ENCODE measurements at places on chromosomes 16 and 17. TPM values are rescaled to one million over a fixed set of nuclear protein-coding genes. Genes with fewer than 3 reads are reported as not detected.
A peak's percentile ranks its signal among the peaks of the same experiment; 100 is the strongest.

- no peak for DNase-seq
- peaks cover 4% of the 10 kb centered on the region for H3K36me3 ChIP-seq
- H3K4me3 ChIP-seq = no peak overlapping the region
- no peaks in the 10 kb centered on the region for H3K27me3 ChIP-seq
- peak overlapping the region; percentile 11 for H3K27ac ChIP-seq
- peaks cover 7% of the 10 kb centered on the region for H3K4me1 ChIP-seq
Observed at GRCh38 chr16:70341600-70341999, 5.1 kb upstream of the DDX19A start.

GRCh38 chr17:64084086-64084939, 45.6 kb downstream of the ERN1 start:
- H3K36me3 ChIP-seq = peaks cover 19% of the 10 kb centered on the region
- no peak overlapping the region for H3K27ac ChIP-seq
- H3K27me3 ChIP-seq = no peaks in the 10 kb centered on the region
- DNase-seq = no peak

- DNase-seq = no peak
- no peak overlapping the region for H3K27ac ChIP-seq
- no peaks in the 10 kb centered on the region for H3K36me3 ChIP-seq
- H3K4me3 ChIP-seq = no peak overlapping the region
Observed at GRCh38 chr17:17032131-17032692, 10.0 kb upstream of the MPRIP start.

Gene CYGB
- total RNA-seq = not detected

GRCh38 chr17:27741971-27742575, 58.3 kb downstream of the NOS2 start:
- no peaks in the 10 kb centered on the region for H3K36me3 ChIP-seq
- H3K27me3 ChIP-seq = peaks cover 3% of the 10 kb centered on the region
- H3K4me3 ChIP-seq = no peak overlapping the region
- no peak overlapping the region for H3K27ac ChIP-seq

Gene COG4
- 40.2 TPM for total RNA-seq

- no peak for DNase-seq
- H3K4me3 ChIP-seq = no peak overlapping the region
- no peaks in the 10 kb centered on the region for H3K4me1 ChIP-seq
- peaks cover 6% of the 10 kb centered on the region for H3K36me3 ChIP-seq
- H3K27ac ChIP-seq = no peak overlapping the region
- H3K27me3 ChIP-seq = no peaks in the 10 kb centered on the region
Observed at GRCh38 chr16:12489357-12489990, 314.2 kb downstream of the CPPED1 start.

DNA sequence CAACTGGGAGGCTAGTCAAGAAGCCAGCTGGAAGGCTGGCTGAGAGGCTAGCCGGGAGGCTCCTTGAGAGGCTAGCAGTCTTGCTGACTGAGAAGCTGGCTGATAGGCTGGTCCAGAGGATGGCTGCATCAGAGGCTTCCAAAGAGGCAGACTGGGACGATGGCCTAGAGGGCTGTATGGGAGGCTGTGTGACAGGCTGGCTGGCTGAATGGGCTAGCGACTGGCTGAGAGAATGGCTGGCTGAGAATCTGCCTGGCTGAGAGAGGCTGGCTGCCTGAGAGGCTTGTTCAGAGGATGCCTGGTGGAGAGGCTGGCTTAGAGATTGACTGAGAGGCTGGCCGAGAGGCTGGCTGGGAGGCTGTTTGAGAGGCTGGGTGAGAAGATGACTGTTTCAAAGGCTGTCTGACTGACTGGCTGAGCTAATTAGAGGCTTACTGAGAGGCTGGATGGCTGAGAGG, 34.8 kb upstream of the ACSM2B start:
- no peak for DNase-seq
- H3K4me3 ChIP-seq = no peak overlapping the region
- H3K27me3 ChIP-seq = peaks cover 19% of the 10 kb centered on the region
- H3K4me1 ChIP-seq = no peaks in the 10 kb centered on the region

DNA sequence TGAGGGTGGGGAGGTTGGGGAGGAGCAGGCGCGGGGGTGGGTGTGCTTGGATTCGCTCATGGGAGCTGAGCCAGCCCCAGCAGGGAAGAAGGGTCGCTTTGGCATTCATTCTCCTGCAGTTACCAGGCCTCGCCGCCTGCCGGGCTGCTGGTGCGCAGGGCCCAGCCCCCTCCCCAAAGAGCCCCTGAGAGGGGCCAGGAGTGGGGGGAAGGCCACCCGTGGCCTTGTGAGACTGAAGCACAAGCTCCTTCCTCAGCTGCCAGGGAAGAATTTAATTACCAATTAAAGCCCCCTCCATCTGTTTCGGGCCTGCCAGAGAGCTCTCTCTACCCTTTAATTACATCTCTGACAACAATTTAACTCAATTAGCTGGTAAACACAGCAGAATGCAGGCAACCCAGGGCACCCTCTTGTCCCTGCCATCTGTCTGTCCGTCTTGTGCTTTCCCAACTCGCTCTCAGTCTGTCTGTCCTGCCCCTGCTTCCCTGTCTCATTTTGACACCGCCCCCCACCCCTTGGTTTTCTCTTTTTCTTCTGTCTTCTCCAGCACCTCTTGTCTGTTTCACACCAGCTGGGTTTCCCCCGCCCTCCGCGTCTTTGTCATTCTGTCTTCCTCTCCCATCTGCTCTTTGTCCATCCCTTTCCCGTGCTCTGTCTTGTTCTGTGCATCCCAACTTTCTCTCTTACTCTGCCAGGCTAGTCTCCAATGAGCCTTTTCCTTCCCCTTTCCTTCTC, 32.7 kb downstream of the CDK5RAP3 start:
- H3K27me3 ChIP-seq = peaks cover 22% of the 10 kb centered on the region
- DNase-seq = no peak
- no peak overlapping the region for H3K4me3 ChIP-seq
- H3K4me1 ChIP-seq = peaks cover 7% of the 10 kb centered on the region
- no peaks in the 10 kb centered on the region for H3K36me3 ChIP-seq
- no peak overlapping the region for H3K27ac ChIP-seq

Gene KDM6B
- 44.1 TPM for total RNA-seq

GRCh38 chr17:54153423-54153822, 330.7 kb downstream of the KIF2B start:
- no peak overlapping the region for H3K27ac ChIP-seq
- no peaks in the 10 kb centered on the region for H3K27me3 ChIP-seq
- no peaks in the 10 kb centered on the region for H3K36me3 ChIP-seq
- DNase-seq = no peak
- H3K4me1 ChIP-seq = no peaks in the 10 kb centered on the region

- H3K4me1 ChIP-seq = no peaks in the 10 kb centered on the region
- no peak overlapping the region for H3K4me3 ChIP-seq
- no peak for DNase-seq
Observed at GRCh38 chr17:46910179-46910927, 12.6 kb upstream of the GOSR2 start.

- DNase-seq = peak; percentile 4
- H3K4me1 ChIP-seq = no peaks in the 10 kb centered on the region
- H3K27ac ChIP-seq = no peak overlapping the region
- H3K36me3 ChIP-seq = peaks cover 24% of the 10 kb centered on the region
Observed at GRCh38 chr16:84463221-84463620, 41.2 kb downstream of the MEAK7 start.

- no peak overlapping the region for H3K4me3 ChIP-seq
- no peaks in the 10 kb centered on the region for H3K36me3 ChIP-seq
- peaks cover 6% of the 10 kb centered on the region for H3K4me1 ChIP-seq
- peak; percentile 40 for DNase-seq
- no peak overlapping the region for H3K27ac ChIP-seq
Observed at GRCh38 chr16:19284207-19284606, 1.3 kb upstream of the CLEC19A start.

Gene NOXO1
- total RNA-seq = not detected

DNA sequence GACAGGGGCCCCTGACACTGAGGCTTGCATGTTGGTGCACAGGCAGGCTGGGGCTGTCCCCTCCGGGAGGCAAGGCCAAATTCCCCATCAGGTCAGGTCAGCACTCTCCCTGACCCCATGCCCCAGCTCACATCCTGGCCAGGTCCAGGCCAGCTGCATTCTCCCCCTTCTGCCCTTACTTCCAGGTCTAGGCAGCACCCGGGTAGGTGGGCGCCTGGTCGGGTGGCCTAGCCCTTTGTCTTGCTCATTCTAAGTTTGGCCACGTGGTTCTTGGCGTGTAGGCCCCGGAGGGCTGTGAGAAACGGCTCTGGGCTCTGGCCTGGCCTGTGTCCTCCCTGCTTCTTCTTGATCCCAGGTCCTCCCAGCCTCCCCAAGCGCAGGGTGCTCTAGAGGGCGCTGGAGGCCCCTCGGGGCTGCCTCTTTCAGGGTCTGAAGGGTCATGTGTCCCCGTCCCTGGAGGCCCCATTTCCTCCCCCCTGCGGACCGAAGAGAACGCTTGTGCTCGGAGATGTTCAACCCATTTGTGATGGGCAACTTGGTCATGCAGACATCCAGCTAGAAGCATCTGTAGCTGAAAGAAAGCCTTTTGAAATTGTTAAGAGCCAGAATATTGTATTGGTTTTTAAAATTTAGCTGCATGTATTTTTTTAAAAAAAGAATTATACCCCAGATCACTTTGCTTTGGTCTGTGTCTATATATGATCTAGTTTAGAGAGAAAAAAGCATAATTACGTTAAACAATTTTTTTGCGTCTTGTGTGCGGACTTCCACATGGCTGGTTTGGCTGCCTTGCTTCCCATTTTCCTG, 6.7 kb downstream of the BAHCC1 start:
- H3K27me3 ChIP-seq = peaks cover 57% of the 10 kb centered on the region
- H3K36me3 ChIP-seq = no peaks in the 10 kb centered on the region
- H3K4me3 ChIP-seq = no peak overlapping the region
- DNase-seq = peak; percentile 27

- H3K4me3 ChIP-seq = no peak overlapping the region
- no peak overlapping the region for H3K27ac ChIP-seq
- H3K27me3 ChIP-seq = no peaks in the 10 kb centered on the region
- DNase-seq = no peak
Observed at GRCh38 chr16:72645538-72645937, 402.4 kb downstream of the ZFHX3 start.

DNA sequence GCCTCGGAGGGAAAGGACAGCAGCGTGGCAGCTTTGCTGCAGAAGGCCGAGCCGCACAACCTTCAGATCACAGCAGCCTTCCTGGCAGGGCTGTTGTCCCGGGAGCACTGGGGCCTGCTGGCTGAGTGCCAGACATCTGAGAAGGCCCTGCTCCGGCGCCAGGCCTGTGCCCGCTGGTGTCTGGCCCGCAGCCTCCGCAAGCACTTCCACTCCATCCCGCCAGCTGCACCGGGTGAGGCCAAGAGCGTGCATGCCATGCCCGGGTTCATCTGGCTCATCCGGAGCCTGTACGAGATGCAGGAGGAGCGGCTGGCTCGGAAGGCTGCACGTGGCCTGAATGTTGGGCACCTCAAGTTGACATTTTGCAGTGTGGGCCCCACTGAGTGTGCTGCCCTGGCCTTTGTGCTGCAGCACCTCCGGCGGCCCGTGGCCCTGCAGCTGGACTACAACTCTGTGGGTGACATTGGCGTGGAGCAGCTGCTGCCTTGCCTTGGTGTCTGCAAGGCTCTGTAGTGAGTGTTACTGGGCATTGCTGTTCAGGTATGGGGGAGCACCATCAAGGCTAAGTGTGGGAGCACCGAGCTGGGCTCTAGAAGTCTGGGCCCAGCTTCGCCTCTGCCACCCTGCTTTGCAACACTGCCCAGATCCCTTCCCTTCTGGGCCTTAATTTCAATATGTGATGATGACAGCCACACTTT, 18.6 kb downstream of the NOD2 start:
- peaks cover 35% of the 10 kb centered on the region for H3K36me3 ChIP-seq
- no peak for DNase-seq
- no peak overlapping the region for H3K4me3 ChIP-seq
- H3K27ac ChIP-seq = no peak overlapping the region
- H3K27me3 ChIP-seq = no peaks in the 10 kb centered on the region

GRCh38 chr17:59333836-59334235, 2.4 kb downstream of the YPEL2 start:
- DNase-seq = no peak
- H3K4me1 ChIP-seq = peaks cover 54% of the 10 kb centered on the region
- no peak overlapping the region for H3K27ac ChIP-seq
- H3K36me3 ChIP-seq = no peaks in the 10 kb centered on the region
- H3K4me3 ChIP-seq = peak overlapping the region; percentile 83

GRCh38 chr17:81500047-81500446, 12.6 kb downstream of the ACTG1 start:
- H3K36me3 ChIP-seq = no peaks in the 10 kb centered on the region
- no peak overlapping the region for H3K4me3 ChIP-seq
- no peaks in the 10 kb centered on the region for H3K4me1 ChIP-seq
- H3K27ac ChIP-seq = no peak overlapping the region

Gene STUB1
- 74.9 TPM for total RNA-seq

DNA sequence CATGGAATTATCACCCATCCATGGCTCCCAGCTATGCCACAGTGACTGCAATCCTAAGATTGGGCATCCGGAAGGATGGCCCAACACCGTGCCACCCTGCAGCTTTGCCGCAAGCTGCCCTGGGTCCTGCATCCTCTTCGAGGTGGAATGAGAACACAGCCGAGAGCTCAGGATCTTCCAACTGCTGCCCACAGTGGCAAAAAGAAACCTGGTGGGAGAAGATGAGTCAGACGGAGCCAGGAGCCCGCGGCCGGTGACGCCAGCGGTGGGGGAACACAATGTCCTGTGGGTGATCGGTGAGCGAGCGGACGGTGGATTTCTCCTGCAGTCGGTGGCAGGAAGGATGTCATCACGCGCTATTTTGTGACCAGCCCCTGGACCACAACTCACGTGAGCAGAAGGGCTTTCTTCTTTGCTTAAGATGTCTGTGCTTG, 20.1 kb downstream of the CD7 start:
- DNase-seq = peak; percentile 96
- H3K4me3 ChIP-seq = peak overlapping the region; percentile 93
- H3K27me3 ChIP-seq = no peaks in the 10 kb centered on the region
- peak overlapping the region; percentile 100 for H3K27ac ChIP-seq
- H3K4me1 ChIP-seq = peaks cover 75% of the 10 kb centered on the region
- H3K36me3 ChIP-seq = peaks cover 25% of the 10 kb centered on the region

DNA sequence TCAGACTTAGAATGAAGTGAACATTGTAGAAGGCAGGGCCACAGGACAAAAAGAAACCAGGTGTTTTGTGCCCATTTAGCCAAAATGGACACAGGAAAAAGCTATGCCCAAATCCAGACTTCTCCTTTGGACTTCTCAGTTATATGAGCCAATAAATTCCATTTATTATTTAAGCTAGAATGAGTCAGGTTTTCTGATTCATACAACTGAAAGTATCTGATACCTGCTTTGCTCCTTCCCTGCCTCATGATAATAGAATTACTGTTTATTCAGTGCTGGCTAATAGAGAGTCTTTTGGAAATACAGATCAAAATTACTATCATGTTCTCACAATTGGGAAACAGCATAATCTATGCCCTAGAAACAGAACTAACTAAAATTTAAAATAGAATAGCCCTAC, 8.7 kb upstream of the CPD start:
- no peak overlapping the region for H3K4me3 ChIP-seq
- no peaks in the 10 kb centered on the region for H3K36me3 ChIP-seq
- H3K27ac ChIP-seq = no peak overlapping the region
- H3K27me3 ChIP-seq = no peaks in the 10 kb centered on the region

Gene KRTAP9-4
- not detected for total RNA-seq

GRCh38 chr17:39352511-39352910, 48.9 kb downstream of the FBXL20 start:
- H3K4me3 ChIP-seq = no peak overlapping the region
- H3K27me3 ChIP-seq = no peaks in the 10 kb centered on the region
- peaks cover 2% of the 10 kb centered on the region for H3K4me1 ChIP-seq
- DNase-seq = no peak
- H3K36me3 ChIP-seq = peaks cover 1% of the 10 kb centered on the region

Gene AOC3
- 2.0 TPM for total RNA-seq

Gene KRTAP16-1
- total RNA-seq = not detected

Gene B4GALNT2
- not detected for total RNA-seq

Gene CDH11
- not detected for total RNA-seq

GRCh38 chr17:4815043-4815675, 8.2 kb downstream of the PLD2 start:
- H3K27me3 ChIP-seq = no peaks in the 10 kb centered on the region
- H3K4me3 ChIP-seq = no peak overlapping the region
- no peak overlapping the region for H3K27ac ChIP-seq
- peaks cover 3% of the 10 kb centered on the region for H3K36me3 ChIP-seq
- no peaks in the 10 kb centered on the region for H3K4me1 ChIP-seq
